ENCODE measurements at places on chromosomes 3 and 15.

DNA sequence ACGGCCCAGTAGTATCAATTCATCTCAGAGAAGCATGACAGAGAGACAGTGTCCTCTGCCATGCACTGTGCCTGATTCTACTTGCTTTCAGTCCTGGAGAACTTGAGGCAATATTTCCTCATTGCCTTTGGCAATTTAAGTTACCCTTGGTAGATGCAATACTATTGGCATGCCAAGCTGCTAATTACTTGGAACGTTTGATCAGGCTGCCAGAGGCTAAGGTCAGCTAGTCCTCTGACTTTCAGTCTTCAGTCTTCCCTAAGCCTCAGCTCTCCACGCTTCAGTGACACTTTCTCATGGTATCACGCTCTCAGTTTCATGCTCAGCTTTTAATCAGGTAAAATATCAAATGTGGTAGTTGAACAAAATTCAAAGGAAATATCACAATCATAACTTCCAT, 13.1 kb upstream of the OSBPL11 start:
- no peak for DNase-seq

GRCh38 chr15:58770519-58770856, 614 bp upstream of the MINDY2 start:
- no peak for DNase-seq

GRCh38 chr15:42385206-42385979, 26.1 kb downstream of the CAPN3 start:
- DNase-seq: no peak

- DNase-seq: no peak
These were observed 7.9 kb downstream of the FSIP1 start for GRCh38 chr15:39774688-39775267.

- no peak for DNase-seq
These were observed 14.2 kb downstream of the LRIG1 start for GRCh38 chr3:66486646-66487045.

GRCh38 chr3:141523615-141524375, 37.0 kb downstream of the RASA2 start:
- DNase-seq: no peak

DNA sequence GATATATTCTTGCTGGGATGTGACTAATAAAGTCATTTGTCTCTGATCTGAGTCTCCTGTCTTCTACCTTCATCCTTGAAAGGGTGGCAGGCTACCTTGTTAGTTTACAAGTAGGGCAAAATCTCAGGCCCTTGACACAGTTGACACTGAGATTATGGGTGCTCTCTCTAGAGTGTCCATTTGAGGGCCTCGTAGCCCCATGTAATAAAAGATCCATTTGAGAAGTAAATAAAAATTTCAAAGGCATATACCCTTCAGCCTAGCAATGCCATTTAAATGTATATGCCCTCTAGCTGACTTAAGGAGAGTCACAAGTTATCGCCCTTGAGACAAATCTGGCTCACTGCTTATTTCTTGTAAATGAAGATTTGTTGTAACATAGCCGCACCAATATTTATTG, 98.6 kb downstream of the TCF12 start:
- DNase-seq: no peak

- DNase-seq: no peak
These were observed 41.7 kb downstream of the CCR3 start for GRCh38 chr3:46283881-46284450.

- no peak for DNase-seq
These were observed 31.6 kb downstream of the ARHGEF26 start for GRCh38 chr3:154152741-154153140.

DNA sequence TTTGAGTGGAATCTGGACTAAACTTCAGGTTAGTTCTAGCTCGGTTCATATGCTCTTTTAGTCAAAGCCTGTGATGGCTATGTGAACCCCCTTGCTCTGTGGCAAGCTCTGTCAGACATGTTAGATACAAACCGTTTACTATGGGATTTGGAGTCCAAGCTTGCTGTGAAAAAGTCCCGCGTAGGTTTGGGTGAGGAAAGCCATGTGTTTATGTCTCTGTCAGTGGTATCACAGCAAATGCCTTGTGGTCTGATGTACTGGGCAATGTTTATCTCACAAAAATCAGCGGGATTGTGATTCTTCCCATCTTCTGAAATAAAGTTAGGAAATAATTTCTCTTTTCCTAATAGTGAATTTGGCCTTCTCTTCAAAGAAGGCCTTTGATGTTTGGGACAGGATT, 5.0 kb downstream of the BOC start:
- no peak for DNase-seq

- no peak for DNase-seq
These were observed 56.7 kb upstream of the BLM start for GRCh38 chr15:90660195-90660998.

GRCh38 chr15:69149803-69150202, 10.6 kb upstream of the GLCE start:
- DNase-seq: no peak

GRCh38 chr3:74415731-74416130, 198.7 kb downstream of the CNTN3 start:
- no peak for DNase-seq

- no peak for DNase-seq
These were observed 19.9 kb downstream of the CLDN1 start for GRCh38 chr3:190302212-190302867.

GRCh38 chr3:69044608-69045007, 7.5 kb downstream of the TMF1 start:
- DNase-seq: no peak

DNA sequence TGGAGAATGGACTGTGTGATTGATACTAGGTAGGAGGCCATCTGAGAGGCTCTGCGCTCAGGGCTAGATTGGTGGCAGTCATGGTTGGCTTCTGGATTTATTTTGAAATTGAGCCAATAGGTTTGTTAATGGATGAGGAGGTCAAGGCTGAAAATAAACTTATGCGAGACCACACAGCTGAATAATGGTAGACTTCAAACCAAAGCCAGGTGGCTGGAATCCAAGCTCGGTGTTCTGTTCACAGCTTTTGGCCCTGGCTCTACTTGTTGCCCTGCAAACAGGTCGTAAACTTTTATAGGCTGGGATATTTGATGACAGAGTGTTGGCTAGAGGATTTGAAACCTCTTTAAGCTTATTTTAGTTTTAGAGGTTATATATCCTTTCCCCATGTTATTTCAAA, 160.4 kb downstream of the CHL1 start:
- no peak for DNase-seq

- DNase-seq: no peak
These were observed 387 bp downstream of the GNB4 start for GRCh38 chr3:179450901-179451264.

DNA sequence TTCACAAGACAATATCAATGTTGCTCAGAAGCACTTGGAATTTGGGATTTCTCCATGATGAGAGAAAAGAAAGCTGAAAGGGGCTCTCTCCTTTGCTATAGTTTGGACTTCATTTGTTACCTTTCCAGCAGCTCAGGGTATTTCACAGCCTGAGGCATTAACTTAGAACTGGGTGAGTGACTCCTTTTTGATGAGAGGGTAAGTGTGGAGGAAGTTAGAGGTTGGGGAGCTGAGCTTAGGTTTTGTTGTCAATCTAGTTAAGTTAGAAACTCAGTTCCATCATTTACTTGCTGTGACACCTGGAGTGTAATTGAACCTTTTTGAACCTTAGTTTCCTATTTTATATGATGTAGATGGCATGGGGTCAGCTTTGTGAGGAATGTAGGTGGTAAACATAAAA, 359.1 kb downstream of the PDCD6IP start:
- no peak for DNase-seq

GRCh38 chr3:85912980-85913379, 954.2 kb downstream of the CADM2 start:
- no peak for DNase-seq

DNA sequence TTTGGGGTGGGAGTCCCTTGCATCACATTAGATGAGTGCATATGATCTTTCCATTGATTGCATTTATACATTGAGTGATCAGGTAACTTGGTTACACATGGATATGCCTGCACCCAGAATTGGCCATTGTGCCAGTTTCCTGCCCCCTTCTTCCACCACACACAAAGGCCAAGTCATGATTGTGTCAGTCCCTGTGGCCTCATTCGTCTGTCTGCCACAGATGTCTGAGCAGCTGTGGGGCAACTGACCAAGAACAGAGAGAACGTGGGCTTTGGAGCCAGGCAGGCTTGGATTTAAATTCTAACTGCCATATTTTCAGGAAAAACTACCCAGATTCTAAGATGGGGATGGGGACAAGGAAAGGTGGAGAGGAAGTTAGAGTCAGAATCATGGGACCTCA, 27.0 kb downstream of the CCNL1 start:
- no peak for DNase-seq

DNA sequence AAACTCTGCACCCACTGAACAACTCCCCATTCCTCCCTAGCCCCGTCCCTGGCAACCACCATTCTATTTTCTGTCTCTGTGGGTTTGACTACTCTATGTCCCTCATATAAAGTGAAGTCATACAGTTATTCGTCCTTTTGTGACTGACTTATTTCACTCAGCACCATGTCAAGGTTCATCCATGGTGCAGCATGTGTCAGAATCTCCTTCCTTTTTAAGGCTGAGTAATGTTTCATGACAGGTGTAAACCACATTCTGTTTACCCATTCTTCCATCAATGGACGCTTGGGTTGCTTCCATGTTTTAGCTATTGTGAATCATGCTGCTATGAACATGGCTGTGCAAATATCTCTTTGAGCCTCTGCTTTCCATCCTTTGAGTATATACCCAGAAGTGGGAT, 192.3 kb upstream of the NSMCE3 start:
- DNase-seq: no peak

DNA sequence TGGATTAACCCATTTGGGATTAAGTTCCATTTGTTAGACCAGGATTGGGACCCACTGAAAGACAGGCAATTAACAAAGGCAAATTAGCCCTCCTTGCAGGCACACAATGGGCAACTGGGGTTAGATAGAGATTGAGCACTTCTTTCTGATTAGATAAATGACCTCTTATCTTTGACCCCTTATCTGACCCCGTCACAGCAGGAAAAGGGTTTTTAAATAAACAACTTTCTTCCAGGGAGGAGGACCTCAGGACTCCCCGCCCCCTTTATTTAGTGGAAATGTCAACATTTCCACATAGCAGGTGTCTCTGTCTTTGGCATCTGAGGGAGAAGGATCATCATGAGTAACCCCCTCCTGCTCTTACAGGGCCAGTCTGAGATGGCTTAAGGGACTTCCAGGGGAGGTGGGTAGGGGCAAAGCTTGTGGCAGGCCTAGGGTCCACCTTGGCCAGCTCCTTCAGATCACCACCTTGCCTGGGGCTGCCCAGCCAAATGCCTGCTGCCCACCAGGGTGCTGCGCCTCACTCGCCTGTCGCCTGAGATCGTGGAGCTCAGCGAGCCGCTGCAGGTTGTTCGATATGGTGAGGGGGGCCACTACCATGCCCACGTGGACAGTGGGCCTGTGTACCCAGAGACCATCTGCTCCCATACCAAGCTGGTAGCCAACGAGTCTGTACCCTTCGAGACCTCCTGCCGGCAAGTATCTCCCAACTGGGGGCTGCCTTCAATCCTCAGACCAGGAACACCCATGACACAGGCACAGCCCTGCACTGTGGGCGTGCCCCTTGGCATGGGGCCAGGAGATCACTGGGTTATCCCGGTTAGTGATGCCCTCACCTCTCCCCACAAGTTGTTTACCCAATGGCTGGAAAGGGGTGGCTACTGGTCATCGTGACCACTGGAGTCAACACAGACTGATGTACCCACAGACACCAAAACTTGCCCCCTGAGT, 2.6 kb upstream of the WDR6 start:
- DNase-seq: no peak

GRCh38 chr3:138418601-138419206, 15.7 kb upstream of the ESYT3 start:
- DNase-seq: no peak

- no peak for DNase-seq
These were observed 440.7 kb downstream of the MAGI1 start for GRCh38 chr3:65597952-65598413.

DNA sequence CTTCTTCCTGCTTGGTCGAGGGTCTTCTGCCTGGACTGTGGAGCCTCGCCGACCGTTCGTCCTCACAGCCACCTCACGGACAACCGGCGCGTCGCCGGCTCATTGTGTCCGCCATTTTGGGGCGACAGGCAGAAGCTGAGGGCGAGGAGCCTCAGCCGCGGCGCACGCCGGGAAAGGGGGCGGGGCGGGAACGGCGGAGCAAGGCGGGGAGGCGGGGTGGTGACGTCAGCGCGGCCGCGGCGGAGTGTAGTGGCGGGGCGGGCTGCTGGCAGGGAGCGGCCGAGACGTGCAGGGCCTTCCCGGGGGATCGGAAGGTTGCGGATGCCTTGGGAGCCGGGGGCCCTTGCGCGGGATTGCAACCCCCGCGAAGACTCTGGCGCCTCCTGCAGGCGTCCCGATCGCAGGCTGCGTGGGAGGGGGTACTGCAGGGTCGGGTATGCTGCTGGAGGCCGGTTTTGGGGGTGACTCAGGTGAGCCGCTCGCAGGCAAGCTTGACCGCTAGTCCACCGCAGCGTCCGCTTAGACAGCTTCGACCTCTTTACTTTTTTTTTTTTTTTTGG, at the start of gene WDR82:
Gene WDR82, minus strand, starts transcription at position 140 of the 560 bp plus-strand sequence. CDS start 288 bp downstream, outside the sequence.
- DNase-seq: peak; percentile 54

- DNase-seq: no peak
These were observed 33.9 kb downstream of the FSTL1 start for GRCh38 chr3:120416868-120417267.

DNA sequence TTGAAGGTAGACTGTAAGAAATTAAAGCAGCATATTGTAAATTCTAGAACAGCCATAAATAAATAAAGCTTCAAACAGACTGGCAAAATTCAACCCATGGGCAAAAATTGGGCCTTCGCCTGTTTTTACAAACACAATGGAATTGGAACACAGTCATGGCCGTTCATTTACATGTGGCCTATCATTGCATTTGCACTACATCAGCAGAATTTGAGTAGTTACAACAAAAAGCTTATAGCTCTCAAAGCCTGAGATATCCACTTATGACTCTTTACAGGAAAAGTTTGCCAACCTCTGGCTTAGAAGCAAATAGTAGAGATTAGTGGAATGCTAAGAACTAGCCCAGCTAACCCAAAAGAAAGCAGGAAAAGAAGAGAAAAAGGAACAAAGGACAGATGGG, 139.6 kb upstream of the SKOR1 start:
- DNase-seq: no peak

- no peak for DNase-seq
These were observed 8.1 kb downstream of the PLIN1 start for GRCh38 chr15:89670971-89671560.

GRCh38 chr3:160106905-160107861, 118.0 kb upstream of the C3orf80 start:
- DNase-seq: no peak

GRCh38 chr3:67196677-67197076, 198.6 kb downstream of the KBTBD8 start:
- no peak for DNase-seq

GRCh38 chr15:86425746-86426145, 346.1 kb downstream of the AGBL1 start:
- DNase-seq: no peak

DNA sequence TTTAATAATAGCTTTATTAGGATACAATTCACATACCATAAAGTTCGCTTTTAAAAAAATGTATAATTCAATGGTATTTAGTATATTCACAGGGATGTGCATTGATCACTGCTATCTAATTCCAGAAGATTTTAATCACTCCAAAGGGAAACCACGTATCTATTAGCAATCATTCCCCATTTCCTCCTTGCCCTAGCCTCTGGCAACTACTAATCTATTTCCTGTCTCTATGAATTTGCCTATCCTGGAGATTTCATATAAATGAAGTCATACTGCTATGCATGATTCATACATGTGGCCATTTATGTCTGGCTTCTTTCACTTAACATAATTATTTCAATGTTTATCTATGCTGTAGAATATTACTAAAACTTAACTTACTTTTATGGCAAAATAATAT, 32.0 kb upstream of the CASR start:
- DNase-seq: peak; percentile 52
